ENCODE measurements at places on chromosomes 7 and 10. TPM values are rescaled to one million over a fixed set of nuclear protein-coding genes. Genes with fewer than 3 reads are reported as not detected.

The CALML3 gene
- total RNA-seq: 0.69 TPM

The VWDE gene
- 2.1 TPM for total RNA-seq

The ANKRD2 gene
- 0.46 TPM for total RNA-seq

The ADCYAP1R1 gene
- 70.4 TPM for total RNA-seq

The SPDYE2B gene
- not detected for total RNA-seq

The GIGYF1 gene
- total RNA-seq: 16.4 TPM

The WDR86 gene
- 21.2 TPM for total RNA-seq

The HIP1 gene
- 24.7 TPM for total RNA-seq

The ACTR3C gene
- total RNA-seq: 4.6 TPM

The CYP2E1 gene
- total RNA-seq: 18.0 TPM

The SLC4A2 gene
- total RNA-seq: 15.9 TPM

The CPEB3 gene
- total RNA-seq: 46.8 TPM

The MOGAT3 gene
- total RNA-seq: not detected

The CNPY1 gene
- 0.46 TPM for total RNA-seq

The ACHE gene
- 73.4 TPM for total RNA-seq
